ENCODE measurements at places on chromosomes 2 and 18.

- no peak overlapping the region for H3K27ac ChIP-seq
- DNase-seq = no peak
- H3K4me3 ChIP-seq = no peak overlapping the region
- peaks cover 2% of the 10 kb centered on the region for H3K36me3 ChIP-seq
- peaks cover 7% of the 10 kb centered on the region for H3K4me1 ChIP-seq
Measured at GRCh38 chr2:128326346-128326745, 7.7 kb upstream of the HS6ST1 start.

DNA sequence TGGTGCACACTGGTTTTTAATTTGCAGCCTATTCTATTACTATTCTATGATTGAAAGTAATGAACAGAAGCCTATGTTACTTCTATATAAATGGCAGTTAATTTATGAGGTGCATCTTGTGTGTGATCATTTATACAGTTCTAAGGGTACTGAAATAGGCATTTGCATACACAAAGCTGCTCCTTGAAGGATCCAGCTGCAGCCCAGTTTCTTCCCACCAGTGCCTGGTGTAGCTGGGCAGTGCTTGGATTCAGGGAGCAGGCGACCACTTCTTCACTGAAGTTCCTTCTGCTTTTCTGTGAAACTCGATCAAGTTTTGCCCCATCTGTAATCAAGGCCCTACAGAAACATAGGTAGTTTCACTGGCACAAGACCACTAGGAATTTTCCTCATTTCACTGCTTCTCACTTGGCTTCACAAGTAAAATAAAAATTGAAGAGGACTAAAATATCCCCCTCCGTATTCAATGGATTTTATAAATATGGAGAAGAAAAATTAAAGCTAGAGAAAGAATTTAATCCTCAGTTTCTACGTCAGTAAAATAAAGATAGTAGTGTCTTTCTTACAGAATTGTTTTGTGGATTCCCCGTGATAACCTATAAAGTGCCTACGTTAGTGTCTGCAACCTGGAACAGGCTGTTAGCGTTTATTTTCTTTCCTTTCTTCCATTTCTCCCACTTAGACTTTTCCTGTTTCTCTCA, 1.7 kb upstream of the LPIN2 start:
- H3K27me3 ChIP-seq = peaks cover 9% of the 10 kb centered on the region
- peaks cover 21% of the 10 kb centered on the region for H3K36me3 ChIP-seq
- peak overlapping the region; percentile 77 for H3K27ac ChIP-seq

GRCh38 chr2:201136889-201137321, 20.9 kb downstream of the CFLAR start:
- H3K4me1 ChIP-seq = peaks cover 43% of the 10 kb centered on the region
- no peak for DNase-seq
- peak overlapping the region; percentile 59 for H3K27ac ChIP-seq
- no peak overlapping the region for H3K4me3 ChIP-seq
- no peaks in the 10 kb centered on the region for H3K27me3 ChIP-seq

DNA sequence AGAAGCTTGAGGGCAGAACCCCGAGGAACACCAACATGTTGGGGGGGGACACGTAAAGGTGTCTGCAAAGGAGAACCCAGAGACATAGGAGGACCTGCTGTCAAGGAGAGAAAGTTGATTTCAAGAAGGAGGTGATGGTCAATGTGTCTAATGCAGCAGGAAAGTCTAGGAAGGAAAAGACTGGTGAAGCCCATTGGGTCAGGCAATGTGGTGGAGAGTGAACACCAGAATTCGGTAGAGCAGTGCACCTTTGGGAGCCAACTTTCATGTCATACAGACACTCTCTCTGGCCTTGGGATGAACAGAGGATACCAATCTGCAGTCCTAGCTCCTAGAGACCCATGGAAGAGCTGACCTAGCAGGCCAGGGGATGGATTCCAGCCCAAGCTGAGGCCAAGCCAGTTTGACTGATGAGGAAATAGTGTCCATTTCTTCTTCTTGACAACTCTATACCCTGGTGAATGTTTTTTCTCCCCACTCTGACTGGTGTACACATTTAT, 101.9 kb downstream of the MYCN start:
- no peaks in the 10 kb centered on the region for H3K36me3 ChIP-seq
- DNase-seq = no peak
- no peak overlapping the region for H3K27ac ChIP-seq
- no peaks in the 10 kb centered on the region for H3K27me3 ChIP-seq

- H3K36me3 ChIP-seq = no peaks in the 10 kb centered on the region
- H3K27ac ChIP-seq = no peak overlapping the region
- H3K4me3 ChIP-seq = no peak overlapping the region
- no peaks in the 10 kb centered on the region for H3K4me1 ChIP-seq
- H3K27me3 ChIP-seq = peaks cover 45% of the 10 kb centered on the region
Measured at GRCh38 chr2:128329607-128330006, 10.9 kb upstream of the HS6ST1 start.

GRCh38 chr2:42856891-42857632, 64.7 kb upstream of the HAAO start:
- no peak overlapping the region for H3K27ac ChIP-seq
- no peaks in the 10 kb centered on the region for H3K36me3 ChIP-seq
- H3K4me3 ChIP-seq = no peak overlapping the region
- DNase-seq = no peak

- no peaks in the 10 kb centered on the region for H3K27me3 ChIP-seq
- H3K4me3 ChIP-seq = no peak overlapping the region
- peaks cover 4% of the 10 kb centered on the region for H3K36me3 ChIP-seq
- H3K27ac ChIP-seq = no peak overlapping the region
Measured at GRCh38 chr18:79272916-79273315, 122.8 kb upstream of the NFATC1 start.

DNA sequence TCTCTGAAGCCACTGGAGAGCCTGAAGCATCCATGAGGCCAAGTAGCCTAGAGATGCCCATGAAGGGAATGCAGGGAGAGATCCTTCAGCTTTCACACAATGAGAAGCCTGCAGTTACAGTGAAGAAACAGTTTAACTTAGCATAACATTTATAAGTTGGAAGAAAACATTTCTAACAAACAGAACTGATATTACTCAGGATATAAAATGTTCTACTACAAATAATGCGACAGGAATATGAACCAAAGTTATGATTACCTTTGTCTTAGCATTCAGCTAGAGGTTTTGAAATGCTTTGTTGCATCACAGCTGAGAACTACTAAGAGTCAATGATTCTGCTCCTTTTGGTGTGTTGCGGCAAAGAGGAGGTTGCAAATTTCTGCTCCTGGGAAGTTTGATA, 6.9 kb upstream of the KYNU start:
- no peaks in the 10 kb centered on the region for H3K4me1 ChIP-seq
- H3K27me3 ChIP-seq = peaks cover 9% of the 10 kb centered on the region
- no peaks in the 10 kb centered on the region for H3K36me3 ChIP-seq
- no peak overlapping the region for H3K4me3 ChIP-seq
- no peak overlapping the region for H3K27ac ChIP-seq

DNA sequence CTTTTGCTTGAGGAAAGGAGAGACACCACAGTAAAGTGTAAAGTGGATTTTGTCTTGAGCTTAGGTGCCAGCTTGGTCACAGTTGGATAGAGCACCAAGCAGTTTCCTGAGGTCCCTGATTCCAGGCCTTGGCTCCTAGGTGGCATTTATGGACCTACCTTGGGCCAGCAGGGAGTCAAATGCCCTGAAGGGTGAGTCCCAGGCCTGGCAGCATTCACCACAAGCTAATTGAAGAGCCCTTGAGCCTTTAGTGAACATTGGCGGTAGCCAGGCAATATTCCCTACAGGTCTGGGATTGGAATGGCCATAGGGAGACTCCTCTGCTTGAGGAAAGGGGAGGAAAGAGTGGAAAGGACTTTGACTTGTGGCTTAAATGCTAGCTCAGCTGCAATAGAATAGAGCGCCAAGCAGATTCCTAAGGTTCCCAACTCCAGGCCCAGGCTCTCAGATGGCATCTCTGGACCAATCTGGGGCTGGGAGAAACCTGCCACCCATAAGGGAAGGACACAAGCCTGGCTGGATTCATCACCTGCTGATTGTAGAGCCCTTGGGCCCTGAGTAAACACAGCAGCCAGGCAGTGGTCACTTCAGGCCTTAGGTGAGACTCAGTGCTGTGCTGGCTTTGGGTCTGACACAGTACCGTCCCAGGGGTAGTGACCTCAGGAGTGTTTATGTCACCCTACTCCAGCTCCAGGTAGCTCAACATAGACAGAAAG, 137.5 kb upstream of the OTOS start:
- no peaks in the 10 kb centered on the region for H3K36me3 ChIP-seq
- no peak for DNase-seq
- H3K4me1 ChIP-seq = no peaks in the 10 kb centered on the region
